ENCODE measurements at places on chromosomes 7 and 10.
A peak's percentile ranks its signal among the peaks of the same experiment; 100 is the strongest.

DNA sequence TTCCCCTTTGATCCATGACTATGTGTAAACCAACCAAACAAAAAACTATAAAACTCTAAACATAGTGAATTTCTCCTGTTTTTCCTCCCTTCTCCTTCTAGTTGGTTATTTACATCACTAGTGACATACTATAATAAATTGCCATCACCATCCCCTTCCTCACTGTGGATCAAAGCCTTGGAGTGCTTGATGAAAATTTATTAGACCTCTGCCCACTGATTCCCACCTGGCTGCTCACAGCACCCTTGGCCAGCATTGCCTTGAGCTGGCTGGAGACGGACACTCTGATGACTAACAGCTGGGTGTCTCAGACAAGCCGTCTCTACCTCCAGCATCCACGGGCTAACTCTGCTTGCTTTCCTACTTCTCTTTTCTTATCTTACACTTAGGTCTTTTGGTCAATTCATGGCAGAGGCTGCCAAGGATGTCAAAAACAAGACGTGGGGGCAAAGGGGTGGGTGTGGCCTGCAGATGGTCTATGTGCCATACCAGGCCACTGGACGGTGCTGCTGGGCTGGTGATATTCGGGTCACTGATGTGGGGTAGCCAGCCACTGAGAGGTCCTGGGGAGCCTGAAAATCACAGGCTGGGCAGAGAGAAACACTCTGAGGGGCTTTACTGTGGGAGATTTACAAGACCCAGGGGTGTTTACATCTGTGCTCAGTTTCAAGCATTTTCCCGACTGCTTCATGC is 207.8 kb downstream of the TAX1BP1 start:
- no peak for DNase-seq

GRCh38 chr10:110348336-110348735 is 43.6 kb upstream of the SMNDC1 start:
- DNase-seq: no peak

- no peak for DNase-seq
These were observed 656.7 kb upstream of the NRG3 start for GRCh38 chr10:81218307-81218706.

- DNase-seq: no peak
These were observed 4.6 kb downstream of the BRI3 start for GRCh38 chr7:98286093-98286539.

DNA sequence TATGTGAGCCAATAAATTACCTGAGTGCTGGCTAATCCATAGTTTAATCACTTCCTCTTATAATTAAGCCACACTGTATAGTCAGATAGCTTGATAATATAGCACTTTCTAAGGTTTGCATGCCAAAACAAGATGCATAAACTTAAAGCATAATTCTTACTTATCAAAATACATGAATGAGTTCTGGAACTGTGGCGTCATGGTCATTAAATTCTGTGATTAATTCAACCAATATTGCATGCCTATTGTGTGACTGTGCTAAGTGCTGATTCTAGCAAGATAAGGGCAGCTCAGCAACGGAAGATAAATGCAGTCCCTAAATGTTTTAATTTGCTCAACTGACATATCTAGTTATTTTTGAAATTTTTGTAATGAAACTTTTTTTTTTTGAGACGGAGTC is 29.7 kb downstream of the HOXA1 start:
- no peak for DNase-seq

- no peak for DNase-seq
These were observed 134.7 kb downstream of the MAD1L1 start for GRCh38 chr7:2098056-2098455.

GRCh38 chr10:59833810-59834209 is 72.5 kb downstream of the CCDC6 start:
- DNase-seq: no peak

GRCh38 chr7:25787336-25787735 is 364.7 kb upstream of the NFE2L3 start:
- DNase-seq: no peak

DNA sequence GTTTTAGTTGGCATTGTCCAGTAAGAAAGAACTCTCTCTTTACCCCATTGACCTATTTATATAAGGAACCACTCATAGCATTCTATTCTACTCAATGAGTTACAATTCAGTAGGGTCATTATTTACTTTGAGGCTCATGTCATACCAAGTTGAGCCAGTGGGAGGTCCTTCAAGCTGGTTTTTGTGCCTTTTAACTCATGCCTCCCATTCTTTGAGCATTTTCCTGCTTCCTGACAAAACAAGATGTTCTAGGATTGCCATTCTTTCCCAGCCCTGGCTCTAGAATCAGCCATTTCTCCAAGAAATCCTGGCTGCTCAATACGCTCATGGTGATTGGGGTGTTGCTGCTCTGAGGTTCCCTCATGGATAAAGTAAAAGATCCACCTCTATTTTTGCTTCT is 250.1 kb downstream of the ABCA13 start:
- DNase-seq: no peak

GRCh38 chr10:107492389-107492788 is 327.9 kb upstream of the SORCS1 start:
- DNase-seq: no peak

GRCh38 chr10:93126483-93127052 is 52.9 kb downstream of the CYP26A1 start:
- no peak for DNase-seq

DNA sequence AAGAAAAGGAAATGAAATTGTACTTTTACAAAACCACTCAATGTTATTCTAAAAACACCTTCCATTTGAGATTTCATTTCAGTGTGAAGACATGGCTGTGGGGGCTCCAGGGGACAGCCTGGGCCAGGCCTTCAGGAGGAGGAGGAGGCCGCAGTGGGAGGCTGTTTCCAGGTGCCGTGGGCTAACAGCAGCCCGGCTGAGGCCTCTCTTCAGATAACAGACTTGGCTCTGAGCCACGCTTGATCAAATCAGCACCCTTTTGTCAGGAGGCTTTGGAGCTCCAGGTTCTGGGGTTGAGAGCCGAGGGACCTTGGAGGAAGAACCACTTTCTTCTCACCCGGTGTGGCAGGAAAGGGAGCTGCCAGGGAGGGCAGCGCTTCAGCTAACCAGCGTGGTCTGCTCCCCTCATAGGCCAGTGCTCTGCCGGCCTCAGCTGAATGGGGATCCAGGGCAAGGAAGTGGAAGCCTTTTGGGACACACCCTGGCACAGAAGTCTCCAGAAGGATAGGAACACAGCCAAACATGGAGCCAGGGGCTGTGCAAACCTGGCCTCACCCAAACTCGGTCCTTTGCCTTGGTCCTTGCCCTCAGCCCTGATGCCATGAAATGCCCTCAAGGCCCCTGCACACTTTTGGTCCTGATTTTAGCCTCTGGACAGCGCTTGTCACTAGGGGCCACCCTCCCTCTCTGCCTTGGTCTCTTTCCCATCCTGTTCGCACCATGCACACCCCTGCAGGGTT is 23.5 kb upstream of the CHST15 start:
- no peak for DNase-seq

DNA sequence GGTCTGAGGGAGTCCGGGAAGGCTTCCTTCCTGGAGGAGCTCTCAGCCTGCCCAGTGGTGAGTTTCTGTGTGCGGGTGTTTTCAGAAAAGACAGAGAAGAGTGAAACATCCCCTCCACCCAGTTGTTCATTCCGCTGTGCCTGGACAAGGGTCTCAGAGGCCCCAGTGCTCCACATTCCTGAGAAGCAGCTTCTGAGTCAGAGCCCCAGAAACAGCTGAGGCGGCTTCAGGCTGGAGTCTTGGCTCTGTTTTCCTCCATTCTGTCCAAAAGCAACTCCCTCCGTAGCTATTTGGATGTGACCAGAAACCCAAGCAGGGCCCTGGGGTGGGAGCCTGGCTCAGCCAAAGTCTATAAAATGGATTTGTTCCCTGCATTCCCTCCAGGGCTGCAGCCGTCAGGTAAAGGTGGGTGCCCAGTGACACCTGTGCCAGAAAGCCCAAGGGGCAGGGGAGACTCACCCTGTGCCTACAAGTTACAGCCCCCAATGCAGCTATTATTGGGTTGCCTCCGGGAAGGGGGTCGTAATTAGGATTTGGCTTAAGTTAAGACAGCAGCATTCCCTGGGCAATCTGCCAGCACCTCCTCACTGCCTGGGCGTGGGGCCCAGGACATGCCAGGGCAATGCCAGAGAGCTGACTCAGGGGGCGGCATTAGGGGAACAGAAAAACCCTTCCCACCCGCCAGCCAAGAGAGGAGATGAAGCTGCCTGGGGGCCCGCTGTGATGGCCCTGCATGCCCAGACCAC is 13.1 kb upstream of the CAMK2G start:
- DNase-seq: no peak

- DNase-seq: no peak
These were observed 28.8 kb upstream of the DOCK1 start for GRCh38 chr10:126876456-126876855.

DNA sequence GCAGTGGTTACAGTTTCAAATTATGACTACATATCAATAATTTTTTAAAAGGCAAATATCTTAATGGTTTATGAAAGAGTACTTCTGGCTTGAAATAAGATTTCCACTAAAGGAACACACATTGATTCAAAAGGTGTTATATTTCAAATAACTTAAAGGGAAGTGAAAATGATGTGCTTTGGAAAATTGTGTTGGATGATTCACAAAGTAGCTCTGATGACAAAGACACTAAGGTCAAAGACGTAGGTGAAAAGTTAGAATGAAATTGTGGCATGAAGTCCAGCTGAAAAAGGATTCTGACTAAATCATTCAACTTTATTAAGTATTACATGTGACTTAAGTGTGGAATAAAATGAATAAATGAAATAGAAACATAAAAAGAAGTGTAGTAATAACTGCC is 20.8 kb upstream of the OR2A5 start:
- no peak for DNase-seq

DNA sequence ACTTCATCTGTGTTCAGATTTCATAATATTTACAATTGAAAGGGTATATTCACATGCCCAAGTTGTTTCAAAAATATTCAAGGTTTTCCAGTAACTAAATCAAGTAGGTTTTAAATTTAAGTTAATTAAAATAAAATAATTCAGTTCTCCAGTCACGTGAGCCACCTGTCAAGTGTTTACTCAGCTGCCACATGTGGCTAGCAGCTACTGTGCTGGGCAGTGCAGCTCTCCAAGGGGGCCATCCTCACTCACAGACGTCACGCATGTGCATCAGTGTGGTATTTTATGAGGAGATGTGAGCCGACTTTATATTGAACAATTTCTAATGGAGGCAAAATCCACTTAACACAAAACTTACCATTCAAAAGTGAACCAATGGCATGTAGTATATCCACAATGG is 69.7 kb upstream of the CAMK2B start:
- DNase-seq: no peak

GRCh38 chr10:1516492-1517165 is 220.7 kb downstream of the ADARB2 start:
- no peak for DNase-seq

GRCh38 chr10:113133497-113134115 is 183.6 kb downstream of the TCF7L2 start:
- no peak for DNase-seq

DNA sequence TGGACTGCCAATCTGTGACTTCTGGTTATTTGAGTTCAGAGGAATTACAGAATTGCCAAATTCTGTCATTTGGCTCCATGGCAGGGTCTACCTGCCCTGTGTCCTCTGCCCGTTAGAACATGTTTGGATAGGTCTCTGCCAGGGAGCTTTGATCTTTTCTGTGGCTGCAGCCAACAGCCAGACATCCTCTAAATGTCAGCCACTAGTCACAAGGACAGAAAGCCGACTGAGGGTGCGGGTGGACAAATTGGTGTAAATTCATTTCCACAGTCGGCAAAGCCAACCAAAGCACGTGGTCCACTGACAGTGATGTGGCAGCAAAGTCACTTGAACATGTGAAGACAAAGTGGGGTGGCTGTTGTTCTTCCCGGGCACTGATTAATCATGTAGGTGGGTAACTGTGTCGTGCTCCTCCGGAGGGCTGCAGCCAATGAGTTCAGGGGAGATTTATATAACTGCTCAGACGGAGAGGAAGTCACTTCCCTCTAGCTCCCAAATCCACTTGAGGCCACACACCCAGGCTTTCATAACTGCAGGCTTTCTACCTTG is 26.7 kb upstream of the CAMK1D start:
- DNase-seq: no peak

DNA sequence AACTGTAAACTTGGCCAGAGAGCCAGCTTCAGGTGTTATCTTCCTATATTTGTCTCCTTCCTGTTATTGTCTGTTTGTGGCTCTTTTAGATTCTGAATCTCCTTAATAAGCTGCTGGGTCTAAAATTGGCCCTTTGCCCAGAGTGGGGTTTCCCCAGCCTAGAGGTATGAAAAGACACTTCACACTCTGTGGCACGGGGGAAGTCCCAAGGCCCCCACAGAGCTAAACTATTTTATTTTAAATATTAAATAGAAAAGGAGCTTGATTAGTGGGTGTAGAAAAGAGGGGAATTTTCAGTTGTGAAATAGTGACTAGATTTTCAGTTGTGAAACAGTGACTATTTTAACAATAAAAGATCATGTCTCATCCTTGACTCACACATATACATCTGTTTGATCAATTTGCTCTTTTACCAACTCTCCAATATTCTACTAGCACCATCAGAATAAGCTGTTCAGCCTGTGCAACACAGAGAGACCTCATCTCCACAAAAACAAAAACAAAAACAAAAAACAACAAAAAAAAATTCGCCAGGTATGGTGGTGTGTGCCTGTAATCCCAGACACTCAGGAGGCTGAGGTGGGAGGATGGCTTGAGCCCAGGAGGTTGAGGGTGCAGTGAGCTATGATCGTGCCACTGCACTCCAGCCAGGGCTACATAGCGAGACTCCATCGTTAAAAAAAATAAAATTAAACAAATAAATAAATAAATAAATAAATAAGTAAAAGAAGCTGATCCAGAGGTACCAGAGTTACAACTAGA is 24.9 kb upstream of the ADO start:
- peak; percentile 43 for DNase-seq

All from activated CD4-positive, CD25-positive, alpha-beta regulatory T cell (primary cell).